ENCODE measurements at places on chromosomes 4 and X.

DNA sequence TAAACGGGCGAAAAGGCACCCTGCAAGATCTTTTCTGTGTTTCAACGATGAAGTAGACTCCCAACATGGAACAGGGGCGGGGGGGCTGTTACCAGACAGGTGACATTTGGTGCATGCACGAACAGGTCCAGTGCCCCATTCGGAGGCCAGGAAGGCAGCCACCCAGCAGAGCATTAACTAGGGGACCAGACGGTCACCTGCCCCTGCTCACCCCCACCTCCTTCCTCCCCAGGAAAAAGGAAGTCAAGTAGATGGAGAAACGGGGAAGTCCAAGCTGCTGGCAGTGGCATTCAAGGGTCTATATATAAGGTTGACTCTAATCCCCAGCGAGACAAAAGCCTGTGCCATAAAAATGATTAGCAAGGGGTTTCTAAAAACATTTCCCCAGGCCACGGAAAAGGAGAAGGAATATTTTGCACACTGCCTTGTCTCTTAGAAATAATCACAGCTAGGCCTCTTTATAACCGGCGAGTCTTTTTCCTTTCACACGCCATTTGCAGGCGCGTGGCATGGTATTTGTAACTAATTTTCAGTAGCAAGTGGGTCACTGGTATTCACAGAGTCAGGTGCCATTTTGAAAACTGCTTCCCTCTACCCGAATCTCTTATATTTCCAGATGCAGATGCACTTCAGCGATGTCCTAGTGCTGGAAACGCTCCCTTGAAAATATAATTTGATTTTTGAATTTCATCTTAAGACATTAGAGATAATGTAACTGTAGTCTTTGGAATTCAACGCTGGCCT, 1.2 kb upstream of the TMSB4X start:
- DNase-seq: peak; percentile 81

DNA sequence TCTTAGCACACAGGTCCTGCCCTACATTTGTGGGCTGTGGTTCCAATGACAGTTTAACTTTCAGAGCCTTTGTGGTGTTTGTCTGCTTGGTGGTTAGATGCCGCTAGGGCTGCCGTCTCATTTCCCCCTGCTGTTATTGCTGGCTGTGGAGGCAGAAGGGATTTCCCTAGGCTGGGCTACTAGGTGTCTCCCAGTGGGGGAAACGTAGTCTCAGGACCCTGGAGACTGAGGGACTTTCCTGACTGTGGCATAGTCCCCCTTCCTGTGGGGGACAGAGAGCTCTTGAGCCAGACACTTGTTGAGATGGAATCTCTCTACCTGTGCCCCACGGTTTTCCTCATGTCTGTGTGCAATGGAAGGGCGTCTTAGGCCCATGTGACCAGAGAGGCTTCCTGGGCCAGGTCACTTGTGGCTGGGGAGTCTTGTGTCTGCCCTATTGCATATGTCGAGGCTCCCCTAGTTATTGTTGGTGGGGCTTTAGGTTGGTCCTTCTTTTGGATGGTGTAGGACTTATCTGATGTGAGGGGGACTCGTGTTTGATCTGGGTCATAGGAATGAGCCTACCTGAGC, 68.2 kb downstream of the ARHGAP10 start:
- peak; percentile 76 for DNase-seq

GRCh38 chr4:58739275-58739674, 1629.1 kb upstream of the IGFBP7 start:
- no peak for DNase-seq

- no peak for DNase-seq
These were observed 31.6 kb downstream of the TIGD2 start for GRCh38 chr4:89142691-89143669.

DNA sequence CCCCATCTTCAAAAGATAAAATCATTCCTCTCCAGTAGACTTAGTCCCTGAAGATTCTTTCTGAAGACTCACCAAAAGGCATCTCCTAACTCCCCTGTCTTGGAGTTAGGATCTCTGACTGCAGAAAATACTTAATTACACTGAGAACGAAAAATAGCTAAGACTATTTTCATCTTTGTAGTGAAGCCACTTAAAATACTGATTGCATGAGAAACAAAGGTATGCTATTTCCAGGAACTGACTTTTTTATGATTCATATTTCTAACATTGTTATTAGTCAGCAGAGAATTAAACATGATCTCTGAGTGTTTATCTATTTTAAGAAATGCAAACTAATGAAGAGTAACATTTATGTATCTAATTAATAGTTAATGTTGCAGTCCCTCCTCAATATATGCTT, 71.8 kb upstream of the NR3C2 start:
- no peak for DNase-seq

- DNase-seq: no peak
These were observed 83.7 kb downstream of the PCYT1B start for GRCh38 chrX:24563291-24564010.

- DNase-seq: no peak
These were observed 6.9 kb upstream of the ARMCX4 start for GRCh38 chrX:101478366-101478765.

- no peak for DNase-seq
These were observed 40.1 kb downstream of the NOP14 start for GRCh38 chr4:2923141-2923551.

DNA sequence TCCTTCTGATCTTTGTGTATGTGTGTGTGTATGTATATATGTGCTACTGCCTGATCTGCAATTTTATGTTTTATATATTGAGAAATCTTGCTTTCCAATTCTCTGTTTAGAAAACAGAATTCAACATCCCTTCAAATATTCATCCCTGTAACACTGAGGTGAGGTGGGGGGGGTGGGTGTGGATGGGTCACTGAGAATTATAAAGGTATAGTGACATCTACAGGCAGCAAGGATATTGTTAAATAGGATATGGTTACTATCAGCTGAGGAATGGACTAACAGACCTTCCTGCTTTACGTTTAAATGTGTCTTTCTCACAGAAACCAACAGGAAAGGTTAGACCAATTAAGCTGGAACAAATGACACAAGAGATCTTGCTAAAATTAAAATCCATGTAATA, 19.0 kb upstream of the MAGEB2 start:
- no peak for DNase-seq

GRCh38 chr4:70728091-70728490, 6.3 kb downstream of the RUFY3 start:
- no peak for DNase-seq

GRCh38 chr4:107666134-107666533, 53.9 kb downstream of the PAPSS1 start:
- DNase-seq: no peak

DNA sequence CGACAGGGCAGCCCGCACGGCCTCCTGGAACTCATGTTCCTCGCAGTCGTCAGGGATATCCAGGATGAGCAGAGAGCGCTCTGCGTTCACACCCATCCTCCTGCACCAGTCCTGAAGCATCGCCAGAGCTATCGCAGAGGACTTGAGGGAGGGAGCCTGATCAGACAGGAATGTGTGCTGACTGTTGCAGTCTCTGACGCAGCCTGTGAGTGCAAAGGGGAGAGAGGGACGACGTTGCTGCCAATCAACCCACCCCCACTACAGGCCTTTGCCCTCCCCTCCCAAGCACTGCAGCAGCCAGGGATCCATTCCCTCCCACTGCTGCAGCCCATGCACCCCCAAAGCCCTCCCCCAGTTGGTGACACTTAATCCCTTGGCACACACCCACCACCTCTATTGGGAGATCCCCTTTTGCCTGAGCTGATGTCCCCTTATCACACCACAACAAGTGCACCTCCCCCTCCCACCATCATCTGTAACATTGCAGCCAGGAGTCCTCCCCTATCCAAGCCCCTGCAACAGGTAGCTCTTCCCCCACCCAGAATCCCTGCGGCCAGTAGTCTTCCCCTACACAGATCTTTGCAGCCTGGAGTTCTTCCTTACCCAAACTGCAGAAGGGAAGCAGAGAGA, 897 bp downstream of the PNMA6F start:
- no peak for DNase-seq

DNA sequence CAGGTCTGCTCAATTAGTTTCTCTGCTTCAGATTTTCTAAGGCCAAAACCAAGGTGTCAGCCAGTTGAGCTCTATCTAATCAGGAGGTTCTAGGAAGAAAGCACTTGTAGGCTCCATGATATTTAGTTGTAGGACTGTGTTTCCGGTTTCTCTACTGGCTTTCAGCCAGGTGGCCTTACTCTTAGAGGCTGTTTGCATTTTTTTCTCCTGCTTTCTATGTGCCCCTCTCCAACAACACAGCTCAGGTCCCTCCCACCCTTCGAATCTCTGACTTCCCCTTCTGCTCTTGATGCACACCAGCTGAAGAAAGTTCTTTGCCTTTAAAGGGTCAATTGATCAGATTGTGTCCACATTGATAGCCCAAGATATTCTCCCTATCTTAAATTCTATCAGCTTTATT, 245.2 kb downstream of the RAB28 start:
- DNase-seq: no peak

GRCh38 chr4:164871673-164872072, 5.3 kb upstream of the APELA start:
- DNase-seq: no peak

- peak; percentile 86 for DNase-seq
These were observed at the start of gene ZMYM3 for GRCh38 chrX:71254092-71254963. Gene ZMYM3 (minus strand): TSS chrX:71254140. CDS start chrX:71253255, 885 bp downstream.

DNA sequence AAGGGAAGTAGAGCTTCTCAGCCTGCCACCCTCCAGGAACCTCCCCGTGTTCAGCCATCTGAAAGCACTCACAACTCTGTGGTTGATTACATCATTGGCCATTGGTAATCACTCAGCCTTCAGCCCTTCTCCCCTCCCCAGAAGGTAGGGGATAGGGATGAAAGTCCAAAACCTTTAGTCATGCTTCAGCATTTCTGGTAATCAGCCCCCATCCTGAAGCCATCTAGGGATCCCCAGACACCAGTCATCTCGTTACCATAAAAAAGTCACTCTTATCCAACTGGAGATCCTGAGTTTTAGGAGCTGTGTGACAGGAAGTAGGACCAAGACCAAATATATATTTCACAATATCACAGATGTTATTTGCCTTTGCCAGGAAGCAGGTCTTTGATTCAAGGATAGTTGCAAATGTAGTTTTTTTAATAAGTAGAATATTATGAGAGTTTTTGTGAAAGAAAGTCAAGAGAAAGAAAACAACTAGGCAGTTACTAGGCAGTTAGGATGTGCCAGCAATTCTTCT, 364.6 kb upstream of the NOCT start:
- DNase-seq: no peak

- no peak for DNase-seq
These were observed at the start of gene EGF for GRCh38 chr4:109912706-109913595. Gene EGF (plus strand): TSS chr4:109912883. CDS start chr4:109913336, 453 bp downstream.

GRCh38 chr4:41747230-41748055, 1.1 kb downstream of the PHOX2B start:
- no peak for DNase-seq

GRCh38 chr4:858831-859451, 33.0 kb upstream of the CPLX1 start:
- no peak for DNase-seq

GRCh38 chrX:2284601-2285000, 216.2 kb downstream of the DHRSX start:
- no peak for DNase-seq

GRCh38 chr4:61336488-61336887, 136.4 kb downstream of the ADGRL3 start:
- no peak for DNase-seq

DNA sequence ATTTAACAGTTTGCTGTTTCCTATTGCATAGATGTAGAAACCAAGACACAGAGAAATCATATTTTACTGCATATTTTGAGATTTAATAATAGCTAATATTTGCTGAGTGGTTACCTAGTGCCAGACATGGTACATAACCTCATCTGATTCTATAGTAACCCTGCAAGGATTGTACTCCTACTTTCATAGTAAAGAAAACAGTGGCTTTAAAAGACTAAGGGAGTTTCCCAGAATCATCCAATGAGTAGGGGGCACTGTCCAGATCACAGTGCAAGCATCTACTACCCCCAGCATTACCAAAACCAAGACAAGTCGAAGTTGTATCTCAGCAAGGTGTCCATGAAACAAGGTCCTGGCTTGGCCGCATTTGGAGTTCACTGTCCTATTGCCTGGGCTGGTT, 224.5 kb upstream of the TENM3 start:
- no peak for DNase-seq

- DNase-seq: no peak
These were observed 457.2 kb downstream of the GALNTL6 start for GRCh38 chr4:172270397-172270796.

DNA sequence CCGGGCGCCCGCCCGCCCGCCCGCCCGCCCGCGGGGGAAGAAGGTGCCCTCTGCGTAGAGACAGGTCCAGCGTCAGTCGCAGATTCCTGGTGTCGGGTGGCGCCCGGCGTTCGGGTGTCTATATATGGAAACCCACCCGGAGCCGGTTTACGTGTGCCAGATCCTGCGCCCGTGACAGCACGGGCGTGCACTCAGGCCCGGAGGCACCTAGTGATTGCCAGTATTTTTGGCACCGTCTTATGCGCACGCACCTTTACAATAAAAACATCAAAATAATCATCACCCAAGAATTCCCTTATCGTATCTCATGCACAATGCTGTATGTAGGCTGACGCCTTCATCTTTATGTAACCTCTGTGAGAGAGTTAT, 519 bp downstream of the SLC25A4 start:
- DNase-seq: no peak

GRCh38 chr4:2933566-2934076, 29.6 kb downstream of the NOP14 start:
- DNase-seq: no peak

DNA sequence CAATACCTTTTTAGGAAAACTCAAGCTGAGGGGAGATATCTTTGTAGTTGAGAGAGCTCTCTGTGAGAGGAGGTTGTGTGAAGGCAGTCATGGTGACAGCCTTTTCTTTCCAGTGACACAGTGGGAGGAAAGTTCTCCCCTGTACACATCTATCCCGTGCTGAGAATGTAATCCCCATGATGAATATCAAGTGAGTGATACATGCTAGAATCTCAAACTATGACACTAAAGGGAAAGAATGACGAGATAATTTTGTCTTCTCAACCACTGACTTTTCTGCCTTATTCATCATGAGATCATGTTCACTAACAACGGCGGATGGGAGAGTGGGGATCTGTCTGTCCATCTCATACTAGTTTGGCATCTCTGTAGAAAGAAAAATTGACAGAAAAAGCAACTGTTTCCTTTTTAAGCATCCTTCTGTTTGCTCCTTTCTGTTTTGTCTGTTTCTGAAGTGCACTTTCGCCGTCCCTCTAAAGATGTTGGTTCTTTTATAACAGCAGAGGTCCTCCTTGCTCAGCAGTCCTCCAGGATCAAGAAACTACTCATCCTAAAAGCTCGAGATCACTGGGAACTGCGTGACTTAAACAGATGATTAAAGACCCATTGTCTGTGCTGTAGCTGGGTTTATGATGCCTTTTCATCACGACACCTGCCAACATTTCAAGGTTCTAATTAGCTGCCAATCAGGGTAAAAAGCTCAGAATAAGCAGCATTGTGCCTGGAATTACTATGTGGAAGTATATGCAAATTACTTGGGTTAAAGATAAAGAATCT, 137.6 kb downstream of the DCK start:
- no peak for DNase-seq

DNA sequence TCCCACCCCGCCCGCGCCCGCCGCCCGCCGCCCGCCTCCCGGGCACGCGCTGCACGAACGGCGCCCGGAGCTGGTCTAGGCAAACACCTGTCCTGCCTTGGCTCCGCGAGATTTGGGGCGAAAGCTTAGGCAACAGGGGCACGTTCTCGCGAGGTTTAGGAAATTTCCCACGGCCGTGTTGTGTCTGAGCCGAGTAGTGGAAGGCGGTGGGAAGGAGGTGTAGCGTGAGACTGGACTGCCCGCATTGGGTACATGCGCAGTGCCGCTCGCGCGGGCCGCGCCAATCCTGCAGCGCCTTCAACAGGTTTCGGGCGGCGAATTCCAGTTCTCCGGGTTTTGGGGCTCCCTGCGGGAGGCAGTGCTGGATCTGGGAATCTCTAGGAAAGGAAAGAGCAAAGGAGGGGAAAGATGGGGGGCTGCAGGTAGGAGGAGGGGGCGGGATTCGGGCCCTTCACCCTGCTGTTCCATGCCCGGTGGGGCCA, 1.3 kb upstream of the RBPJ start:
- peak; percentile 98 for DNase-seq

Measured in activated CD8-positive, alpha-beta memory T cell treated with anti-CD3 and anti-CD28 coated beads for 24 hours (primary cell).